ENCODE measurements at places on chromosomes 11 and 22.

DNA sequence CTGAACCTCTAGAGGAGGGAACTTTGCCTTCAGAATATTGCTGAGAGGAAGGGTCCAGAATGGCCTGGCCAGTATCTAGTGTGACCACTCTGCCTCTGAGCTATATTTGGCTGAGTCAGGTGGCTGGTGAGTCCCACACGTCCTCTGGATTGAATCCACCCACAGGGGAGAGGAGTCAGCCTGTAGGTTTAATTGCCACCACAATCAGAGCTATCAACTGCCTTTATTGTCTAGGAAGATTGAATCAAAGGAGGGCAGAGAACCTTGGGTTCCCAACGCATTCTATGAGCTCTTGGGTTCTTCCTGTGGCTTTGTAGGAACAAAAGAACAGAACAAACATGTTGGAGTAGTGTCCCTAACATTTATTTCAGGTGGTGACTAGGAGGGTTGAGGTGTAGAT, 67.7 kb downstream of the ST3GAL4 start:
- no peak for DNase-seq

GRCh38 chr11:74011360-74012073, 2.6 kb upstream of the UCP3 start:
- no peak for DNase-seq

DNA sequence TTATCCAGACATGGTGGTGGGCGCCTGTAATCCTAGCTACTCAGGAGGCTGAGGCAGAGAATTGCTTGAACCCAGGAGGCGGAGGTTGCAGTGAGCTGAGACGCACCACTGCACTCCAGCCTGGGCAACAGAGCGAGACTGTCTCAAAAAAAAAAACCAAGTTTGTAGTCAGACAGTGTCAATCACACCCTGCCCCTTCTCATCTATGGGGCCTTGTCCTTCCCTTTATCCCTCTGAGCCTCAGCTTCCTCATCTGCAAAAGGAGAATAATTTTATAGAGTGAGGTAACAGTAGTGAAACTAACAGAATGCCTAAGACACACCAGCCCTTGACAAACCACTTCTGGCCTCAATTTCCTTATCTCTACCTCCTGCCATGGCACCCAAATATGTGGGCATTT, 10.7 kb downstream of the BCL9L start:
- DNase-seq, result no peak

DNA sequence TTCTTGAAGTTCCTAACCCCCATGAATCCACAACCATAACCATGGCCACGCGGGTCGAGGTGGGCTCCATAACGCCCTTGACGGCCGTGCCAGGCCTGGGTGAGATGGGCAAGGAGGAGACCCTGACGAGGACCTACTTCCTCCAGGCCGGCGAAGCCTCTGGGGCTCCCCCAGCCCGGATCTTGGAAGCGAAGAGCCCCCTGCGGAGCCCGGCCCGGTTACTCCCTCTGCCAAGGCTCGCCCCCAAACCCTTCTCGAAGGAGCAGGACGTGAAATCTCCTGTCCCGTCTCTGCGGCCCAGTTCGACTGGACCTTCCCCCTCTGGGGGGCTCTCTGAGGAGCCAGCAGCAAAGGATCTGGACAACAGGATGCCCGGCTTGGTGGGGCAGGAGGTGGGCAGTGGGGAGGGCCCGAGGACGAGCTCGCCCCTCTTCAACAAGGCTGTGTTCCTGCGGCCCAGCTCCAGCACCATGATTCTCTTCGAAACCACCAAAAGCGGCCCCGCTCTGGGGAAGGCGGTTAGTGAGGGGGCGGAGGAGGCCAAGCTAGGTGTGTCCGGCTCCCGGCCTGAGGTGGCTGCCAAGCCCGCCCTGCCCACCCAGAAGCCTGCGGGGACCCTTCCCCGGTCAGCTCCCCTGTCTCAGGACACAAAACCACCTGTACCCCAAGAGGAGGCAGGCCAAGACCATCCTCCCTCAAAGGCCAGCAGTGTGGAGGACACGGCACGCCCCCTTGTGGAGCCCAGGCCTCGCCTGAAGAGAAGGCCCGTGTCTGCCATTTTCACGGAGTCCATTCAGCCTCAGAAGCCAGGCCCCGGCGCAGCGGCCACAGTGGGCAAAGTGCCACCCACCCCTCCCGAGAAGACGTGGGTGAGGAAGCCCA, 75.7 kb downstream of the KIAA1671 start:
- no peak for DNase-seq

DNA sequence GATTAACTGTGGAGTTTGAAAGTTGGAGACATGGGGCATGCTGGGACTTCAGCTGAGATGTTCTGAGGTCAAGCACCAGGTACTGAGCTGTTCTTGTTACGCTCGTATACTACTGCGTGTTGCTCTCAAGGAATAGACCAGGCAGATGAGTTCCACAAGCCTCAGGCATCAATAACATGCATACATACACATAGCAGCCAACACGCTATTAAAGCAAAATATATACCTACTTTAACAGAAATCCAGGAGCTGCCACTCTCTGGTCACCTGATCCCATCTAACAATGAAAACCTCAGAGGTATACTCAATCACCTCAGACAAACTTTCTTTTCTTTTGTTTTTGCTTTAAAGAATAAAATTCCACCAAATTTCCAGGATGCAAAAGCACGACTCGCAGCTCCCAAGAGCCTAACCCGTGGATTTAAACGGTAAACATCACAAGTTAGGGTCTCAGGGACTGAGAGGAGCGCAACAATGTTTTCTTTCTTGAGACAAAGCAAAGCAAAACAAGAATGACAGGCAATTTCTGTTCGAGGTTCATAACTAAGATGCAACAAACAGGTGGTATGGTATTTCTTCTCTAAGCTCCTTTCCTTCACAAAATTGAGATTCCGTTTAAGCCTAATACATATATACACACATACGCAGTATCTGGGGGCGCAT, 16.5 kb downstream of the BLID start:
- DNase-seq, result no peak

DNA sequence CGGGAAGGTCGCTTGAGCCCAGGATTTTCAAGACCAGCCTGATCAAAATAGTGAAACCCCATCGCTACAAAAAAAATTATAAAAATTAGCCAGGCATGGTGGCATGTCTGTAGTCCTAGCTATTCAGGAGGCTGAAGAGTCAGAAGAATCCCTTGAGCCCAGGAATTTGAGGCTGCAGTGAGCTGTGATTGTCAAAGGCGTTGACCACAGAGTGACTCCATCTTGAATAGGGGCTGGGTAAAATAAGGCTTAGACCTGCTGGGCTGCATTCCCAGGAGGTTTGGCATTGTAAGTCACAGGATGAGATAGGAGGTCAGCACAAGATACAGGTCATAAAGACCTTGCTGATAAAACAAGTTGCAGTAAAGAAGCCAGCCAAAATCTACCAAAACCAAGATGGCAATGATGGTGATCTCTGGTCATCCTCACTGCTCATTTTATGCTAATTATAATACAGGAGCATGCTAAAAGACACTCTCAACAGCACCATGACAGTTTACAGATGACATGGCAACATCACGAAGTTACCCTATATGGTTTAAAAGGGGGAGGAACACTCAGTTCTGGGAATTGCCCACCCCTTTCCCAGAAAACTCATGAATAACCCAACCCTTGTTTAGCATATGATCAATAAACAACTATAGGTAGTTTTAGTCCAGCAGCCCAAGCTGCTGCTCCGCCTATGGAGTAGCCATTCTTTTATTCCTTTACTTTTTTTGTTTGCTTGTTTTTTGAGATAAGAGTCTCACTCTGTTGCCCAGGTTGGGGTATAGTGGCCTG, 2.8 kb upstream of the RDX start:
- DNase-seq, result no peak

DNA sequence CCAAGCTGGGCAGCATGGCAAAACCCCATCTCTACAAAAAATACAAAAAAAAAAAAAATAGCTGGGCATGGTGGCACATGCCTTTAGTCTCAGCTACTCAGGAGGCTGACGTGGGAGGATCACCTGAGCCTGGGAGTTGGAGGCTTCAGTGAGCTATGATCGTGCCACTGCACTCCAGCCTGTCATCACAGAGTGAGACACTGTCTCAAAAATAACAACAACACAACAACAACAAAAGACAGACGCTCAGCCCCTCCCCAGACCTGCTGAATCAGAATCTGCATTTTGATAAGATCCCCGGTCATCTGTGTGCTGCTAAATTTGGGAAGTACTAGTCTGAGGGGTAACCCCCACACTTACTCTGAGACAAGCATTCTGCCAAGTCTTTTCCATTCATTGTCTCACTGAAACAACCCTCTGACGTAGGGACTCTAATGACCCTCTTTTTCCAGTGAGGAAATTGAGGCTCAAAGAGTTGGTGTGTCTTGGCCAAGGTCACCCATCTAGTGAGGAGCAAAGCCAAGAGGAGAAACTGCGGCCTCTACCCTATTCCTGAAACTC, 7.5 kb downstream of the NEFH start:
- DNase-seq, result no peak

GRCh38 chr11:15988693-15989231, 367.6 kb downstream of the SOX6 start:
- no peak for DNase-seq

DNA sequence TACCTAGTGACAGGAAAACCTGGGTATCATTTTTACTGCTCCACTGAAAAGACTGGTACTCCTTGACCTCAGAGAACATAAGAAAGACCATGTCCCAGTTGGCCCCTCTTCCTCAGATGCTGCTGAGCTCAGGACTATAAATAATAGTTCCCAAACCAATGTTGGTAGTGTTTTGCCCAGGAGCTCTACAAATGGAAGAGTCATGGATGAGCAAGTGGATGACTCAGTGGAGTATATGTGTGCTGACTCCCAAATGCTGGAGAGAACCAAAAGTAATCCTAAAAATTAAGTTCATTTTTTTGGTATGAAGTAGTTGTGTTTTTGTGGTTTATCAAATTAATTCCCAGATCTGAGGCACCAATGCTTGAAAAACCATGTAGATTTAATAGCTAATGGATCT, 482.0 kb downstream of the KCNA4 start:
- no peak for DNase-seq

DNA sequence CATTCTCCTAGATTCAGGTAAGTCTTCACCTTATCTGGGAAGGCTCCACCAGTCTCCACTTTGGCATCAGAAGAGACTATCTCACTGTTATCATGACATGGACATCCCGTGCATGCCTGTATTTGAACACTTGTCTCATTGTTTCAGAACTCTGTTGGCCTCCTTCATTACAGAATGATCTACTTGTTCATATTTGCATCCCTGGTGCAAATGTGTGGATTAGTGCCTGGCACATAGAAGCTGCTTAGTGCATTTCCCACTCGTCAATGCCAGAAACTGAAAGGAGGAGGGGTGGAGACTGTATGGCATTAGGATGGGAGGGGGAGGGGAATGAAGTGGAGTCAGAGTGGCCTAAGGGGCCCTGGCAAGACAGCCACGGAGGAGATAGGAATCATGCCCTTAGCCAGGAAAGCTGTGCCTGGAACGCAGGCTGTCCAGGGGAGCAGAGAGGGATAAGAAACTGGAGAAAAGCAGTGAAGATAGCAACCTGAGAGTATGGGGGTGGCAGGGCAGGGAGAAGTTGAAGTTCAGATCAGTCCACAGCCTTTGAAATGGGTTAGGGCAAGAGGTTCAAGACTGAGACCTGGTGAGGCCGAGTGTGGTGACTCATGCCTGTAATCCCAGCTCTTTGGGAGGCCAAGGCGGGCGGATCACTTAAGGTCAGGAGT, 53.8 kb upstream of the CAPRIN1 start:
- DNase-seq, result no peak

- no peak for DNase-seq
Observed at GRCh38 chr22:45398214-45398613, 15.2 kb downstream of the SMC1B start.

DNA sequence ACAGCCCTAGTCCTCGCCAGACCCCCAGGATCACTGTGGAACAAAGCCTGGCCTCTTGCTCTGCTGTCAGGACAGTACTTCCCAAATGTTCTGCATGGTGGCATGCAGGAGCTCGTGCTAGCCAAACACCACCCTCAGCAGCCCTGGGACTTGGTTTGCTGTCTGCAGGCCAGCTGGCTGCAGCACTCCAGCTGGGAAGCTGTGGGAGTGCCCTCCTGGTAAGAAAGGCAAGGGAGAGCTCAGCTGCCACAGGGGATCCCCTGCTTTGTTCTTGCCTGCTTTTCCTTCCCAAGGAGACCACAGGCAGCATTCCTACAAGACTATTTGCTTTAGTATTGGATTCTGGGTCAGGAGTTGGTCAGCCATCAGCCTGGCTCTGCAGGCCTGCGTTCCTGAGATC, 27.9 kb downstream of the TCIRG1 start:
- no peak for DNase-seq

DNA sequence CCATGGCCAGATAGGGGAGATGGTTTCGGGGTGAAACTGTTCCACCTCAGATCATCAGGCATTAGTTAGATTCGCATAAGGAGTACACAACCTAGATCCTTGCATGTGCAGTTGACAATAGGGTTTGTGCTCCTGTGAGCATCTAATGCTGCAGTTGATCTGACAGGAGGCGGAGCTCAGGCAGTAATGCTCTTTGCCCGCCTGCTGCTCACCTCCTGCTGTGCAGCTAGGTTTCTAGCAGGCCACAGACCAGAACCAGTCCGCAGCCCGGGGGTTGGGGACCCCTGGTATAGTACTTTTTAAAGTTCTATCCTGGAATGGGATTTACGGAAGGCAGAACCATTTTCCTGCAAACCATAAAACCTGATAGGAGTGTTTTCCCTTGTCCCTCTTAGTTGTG, 54.6 kb downstream of the POLD3 start:
- DNase-seq, result no peak

Measured in activated T-helper 1 cell treated with anti-CD3 and anti-CD28 coated beads, Interleukin-2, amount 50 U/mL, for 16 hours (primary cell).